ENCODE measurements at places on chromosomes 1 and 21.

- no peak for ATAC-seq
Measured at GRCh38 chr1:99657213-99658030, 11.5 kb downstream of the PALMD start.

DNA sequence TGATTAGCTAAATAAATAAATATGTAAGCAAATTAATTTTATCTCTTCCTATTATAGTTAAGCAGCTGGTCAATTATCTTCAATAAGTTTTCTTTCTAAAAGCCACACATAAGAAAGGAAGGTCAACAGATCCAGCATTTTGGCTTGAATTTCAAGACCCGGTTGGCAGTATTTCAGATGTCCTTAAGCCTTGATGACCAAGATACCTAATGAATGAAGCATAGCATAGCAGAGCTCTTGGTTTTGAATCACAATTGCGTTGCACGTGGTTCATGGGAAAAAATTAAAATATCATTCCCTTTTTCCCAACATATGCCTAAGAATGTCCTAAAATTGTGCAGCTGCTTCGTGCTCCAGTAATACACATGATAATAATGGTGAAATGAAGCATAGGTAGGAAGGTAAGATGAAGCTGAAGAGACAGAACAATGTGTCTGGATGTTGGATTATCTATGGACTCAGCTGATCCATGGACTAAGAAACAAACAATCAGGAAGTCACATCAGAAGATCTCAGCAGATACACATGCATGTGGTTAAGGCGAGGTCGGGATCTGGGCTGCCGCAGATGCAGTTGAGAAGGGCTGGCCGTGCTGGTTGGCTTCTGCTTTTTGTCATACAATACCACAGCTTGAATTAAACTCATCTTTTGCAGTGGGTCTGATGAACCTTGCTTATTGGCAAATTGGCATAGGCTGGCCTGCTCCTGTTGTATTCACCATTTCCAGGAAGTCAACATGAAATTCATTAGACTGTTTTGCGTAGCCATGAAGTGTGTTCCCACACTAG is 284.9 kb upstream of the RUNX1 start:
- no peak for ATAC-seq

- ATAC-seq = no peak
Measured at GRCh38 chr21:43882952-43883545, 18.0 kb downstream of the AGPAT3 start.

GRCh38 chr1:42221456-42221855 is 56.9 kb upstream of the GUCA2A start:
- no peak for ATAC-seq

DNA sequence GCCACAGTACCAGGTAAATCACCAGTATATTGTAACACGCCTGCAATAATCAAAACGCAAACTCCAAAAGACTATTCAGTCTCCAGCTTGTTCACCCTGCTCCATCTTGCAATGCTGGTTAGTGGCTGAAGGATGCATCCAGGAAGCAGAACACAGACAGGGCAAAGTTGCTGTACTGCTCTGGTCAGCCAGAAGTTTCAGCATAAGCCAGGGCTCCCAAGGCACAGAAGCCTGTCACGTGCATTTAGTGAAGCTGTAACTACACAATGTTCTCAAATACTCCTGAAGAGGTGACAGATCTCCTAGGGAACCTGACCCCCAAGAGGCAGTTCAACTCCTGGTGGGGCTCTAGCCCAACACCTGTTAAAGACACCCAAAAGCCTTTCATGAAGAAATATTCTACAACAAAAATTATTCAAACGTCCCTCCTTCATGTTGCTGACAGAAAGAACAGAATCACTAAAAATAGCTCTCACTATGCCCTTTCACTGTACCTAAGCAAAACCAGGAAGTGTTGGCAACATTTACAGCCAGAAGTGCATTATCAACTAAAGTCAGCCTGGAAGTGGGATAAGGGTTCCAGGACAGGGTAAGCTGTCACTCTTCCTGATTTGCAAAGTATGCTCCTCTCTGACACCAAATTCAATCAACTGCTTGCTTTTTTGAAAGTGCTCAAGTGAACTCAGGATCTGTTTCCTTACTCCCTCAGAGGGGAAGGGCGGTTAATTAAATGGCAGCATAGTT is 52.1 kb downstream of the SLC35D1 start:
- ATAC-seq = no peak

DNA sequence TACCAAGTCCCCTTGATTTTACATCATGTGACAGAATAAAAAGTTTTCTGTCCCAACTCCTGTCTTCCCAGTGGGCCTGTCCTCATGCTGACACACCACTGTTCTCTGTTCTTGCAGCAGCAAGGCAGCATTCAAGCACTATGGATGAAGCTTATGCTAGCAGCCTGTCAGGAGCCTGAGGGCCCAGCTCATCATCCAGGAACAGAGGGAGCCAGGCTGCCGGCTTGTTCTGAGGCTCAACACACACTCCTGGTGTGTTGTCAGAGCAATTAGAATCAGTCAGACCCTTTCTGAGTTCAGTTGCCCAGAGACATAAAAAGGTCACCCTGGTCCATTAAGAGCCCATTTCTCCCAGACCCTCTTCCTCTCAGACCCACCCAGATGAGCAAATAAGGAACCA is 282.9 kb downstream of the SEC16B start:
- ATAC-seq = no peak

GRCh38 chr1:20390589-20391331 is 95.2 kb downstream of the CAMK2N1 start:
- ATAC-seq = no peak

DNA sequence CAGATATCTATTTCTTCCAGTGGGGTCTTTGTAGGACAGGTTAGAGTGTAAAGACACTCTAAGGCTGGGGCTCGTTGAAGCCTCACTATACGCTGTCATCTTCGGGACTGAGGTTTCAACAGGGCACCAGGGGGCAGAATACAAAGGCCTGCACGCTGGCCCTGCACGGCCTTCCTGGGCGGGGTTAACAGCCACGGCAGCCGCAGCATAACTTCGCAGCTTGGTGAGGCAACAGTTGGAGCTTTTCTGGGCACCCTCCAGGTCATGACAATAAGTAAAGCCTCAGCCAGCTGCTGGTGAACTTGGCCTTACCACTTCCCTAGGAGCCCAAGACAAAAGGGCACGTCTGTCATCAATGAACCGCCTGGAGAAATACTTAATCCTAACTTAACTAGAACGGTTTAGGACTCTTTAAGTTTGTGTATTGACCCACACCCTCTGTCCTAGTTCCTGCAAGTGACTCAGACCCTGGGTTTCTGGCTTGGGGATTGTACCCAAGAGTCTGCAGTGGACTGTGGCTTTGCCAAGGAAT is 2.3 kb upstream of the RUNX1 start:
- ATAC-seq = no peak

All from SK-N-SH treated with all-trans-retinoic acid at 6 μM for 48 hours (cell line).